ENCODE measurements at places on chromosomes 16 and 17. TPM values are rescaled to one million over a fixed set of nuclear protein-coding genes. Genes with fewer than 3 reads are reported as not detected.

CNTNAP4 gene
- polyA plus RNA-seq = 0.70 TPM

GPR142 gene
- polyA plus RNA-seq = not detected

KRT32 gene
- polyA plus RNA-seq = 0.03 TPM

PRSS8 gene
- 31.2 TPM for polyA plus RNA-seq

DNA sequence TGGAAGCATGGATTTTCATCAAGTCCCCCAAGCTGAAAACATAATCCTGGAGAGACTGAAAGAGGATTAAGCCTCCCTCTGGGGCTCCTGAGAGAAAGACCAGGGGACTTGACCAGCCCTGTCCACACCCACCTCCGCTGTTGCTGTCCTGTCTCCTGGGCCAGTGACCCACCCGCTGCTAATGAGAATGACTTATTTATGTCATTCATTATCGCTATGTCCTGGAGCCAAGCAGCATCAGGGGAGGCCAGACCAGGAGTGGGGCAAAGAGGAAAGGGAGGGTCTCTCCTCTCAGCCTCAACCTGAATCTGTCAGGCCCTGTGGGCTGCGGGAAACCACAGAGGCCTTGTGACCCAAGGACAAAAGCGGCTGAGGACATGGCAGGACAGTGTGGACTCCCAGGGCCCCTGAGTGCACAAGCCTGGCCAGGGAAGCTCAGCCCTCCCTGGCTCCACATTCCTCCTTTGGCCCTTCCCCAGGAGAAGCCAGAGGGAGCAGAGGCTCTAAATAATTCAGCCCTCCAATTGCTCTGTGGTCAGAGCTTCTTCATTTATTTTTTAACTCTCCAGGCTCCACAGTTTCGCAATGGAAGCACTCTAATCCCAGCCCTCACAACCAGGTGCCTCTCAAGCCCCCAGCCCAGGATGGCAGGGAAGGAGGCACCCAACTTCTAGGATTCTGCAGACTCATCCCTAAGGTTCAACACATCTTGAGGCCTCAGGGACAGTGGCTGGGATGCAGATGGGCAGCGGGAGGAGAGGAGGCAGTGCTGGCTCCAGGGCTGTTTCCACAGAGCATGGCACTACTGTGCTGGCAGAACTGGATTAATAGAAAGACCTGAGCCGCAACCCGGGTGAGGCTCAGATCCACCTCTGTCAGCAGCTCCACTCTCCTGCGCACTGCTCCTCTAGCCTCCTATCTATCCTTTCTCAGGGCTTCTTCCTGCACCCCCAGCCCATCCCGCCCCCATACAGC lies 19.1 kb downstream of the CUEDC1 start:
- H3K4me1 ChIP-seq = peaks cover 27% of the 10 kb centered on the region
- DNase-seq = no peak
- no peaks in the 10 kb centered on the region for H3K36me3 ChIP-seq

- H3K27me3 ChIP-seq = no peaks in the 10 kb centered on the region
- no peak overlapping the region for H3K27ac ChIP-seq
- H3K36me3 ChIP-seq = no peaks in the 10 kb centered on the region
- no peak overlapping the region for H3K4me3 ChIP-seq
Measured at GRCh38 chr16:21239646-21240045, 6.1 kb downstream of the ANKS4B start.

GRCh38 chr16:720990-721764 lies at the start of gene ANTKMT:
TSS of gene ANTKMT (plus strand) at chr16:721146. CDS start at chr16:721275, 129 bp downstream.
- H3K4me3 ChIP-seq = peak within 1 kb of the TSS; percentile 83
- no peaks in the 10 kb centered on the region for H3K27me3 ChIP-seq
- H3K4me1 ChIP-seq = peaks cover 15% of the 10 kb centered on the region
- H3K36me3 ChIP-seq = peaks cover 1% of the 10 kb centered on the region

DNA sequence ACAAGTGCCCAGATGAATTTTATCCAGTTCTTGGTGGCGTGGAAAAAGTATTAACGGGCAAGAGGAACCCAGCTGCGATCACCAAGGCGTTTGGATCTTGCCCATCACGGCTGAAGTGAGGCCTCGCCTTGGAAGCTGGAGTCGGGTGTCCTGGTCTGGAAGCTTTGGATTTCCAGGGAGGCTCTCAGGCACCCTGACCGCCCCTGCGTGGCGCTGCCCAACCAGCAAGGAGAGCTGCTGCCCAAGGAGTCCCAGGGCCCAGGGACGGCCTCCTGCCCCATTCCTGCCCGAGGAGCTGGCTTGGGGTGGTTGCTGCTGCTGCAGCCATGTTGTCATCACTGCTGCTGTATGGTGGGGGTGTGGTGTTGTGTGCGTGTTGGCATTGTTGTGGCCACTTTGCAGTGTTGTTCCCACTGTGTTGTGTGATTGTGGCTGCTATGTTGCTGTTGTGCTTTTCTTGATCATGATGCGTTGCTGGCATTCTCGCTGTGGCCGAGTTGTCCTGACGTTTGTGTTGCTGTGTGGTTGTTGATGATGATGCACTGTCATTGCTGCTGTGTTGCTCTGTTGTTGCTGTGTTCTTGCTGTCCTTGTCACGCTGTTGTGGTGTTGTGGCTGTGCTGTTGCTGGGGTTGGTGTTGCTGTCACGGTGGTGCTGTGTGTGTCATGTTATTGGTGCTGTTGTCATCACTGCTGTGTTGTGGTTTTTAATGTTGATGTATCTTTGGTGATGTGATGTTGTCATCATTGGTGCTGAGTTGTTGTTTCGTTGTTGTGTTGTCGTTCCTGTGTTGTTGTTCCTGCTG lies 318.8 kb downstream of the C16orf95 start:
- no peaks in the 10 kb centered on the region for H3K36me3 ChIP-seq
- H3K4me1 ChIP-seq = no peaks in the 10 kb centered on the region
- no peak overlapping the region for H3K4me3 ChIP-seq
- DNase-seq = no peak
- H3K27ac ChIP-seq = no peak overlapping the region

DNA sequence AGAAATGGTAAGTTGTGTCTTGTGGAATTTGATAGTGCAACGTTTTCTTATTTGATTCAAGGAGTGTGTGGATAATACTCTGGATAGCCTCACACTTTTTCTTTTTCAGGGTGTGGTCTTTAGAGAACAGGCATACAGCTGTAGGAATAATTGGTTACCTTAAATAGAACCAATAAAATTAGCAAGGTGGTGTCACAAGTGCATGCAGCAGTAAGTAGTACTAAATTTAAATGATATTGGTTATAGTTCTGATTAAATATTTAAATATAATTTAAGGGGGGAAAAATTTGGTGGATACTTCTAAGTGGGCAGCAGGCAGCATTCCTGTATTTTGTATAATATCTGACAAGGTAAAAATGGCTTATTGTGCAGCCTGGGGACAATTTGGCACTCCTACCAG lies 3.7 kb downstream of the HAPSTR1 start:
- H3K4me3 ChIP-seq = peak overlapping the region; percentile 78
- H3K27ac ChIP-seq = no peak overlapping the region
- H3K27me3 ChIP-seq = no peaks in the 10 kb centered on the region
- H3K4me1 ChIP-seq = peaks cover 63% of the 10 kb centered on the region
- peaks cover 17% of the 10 kb centered on the region for H3K36me3 ChIP-seq
- no peak for DNase-seq

GRCh38 chr16:28987170-28987853 lies 2.5 kb downstream of the LAT start:
- peaks cover 11% of the 10 kb centered on the region for H3K36me3 ChIP-seq
- no peaks in the 10 kb centered on the region for H3K27me3 ChIP-seq
- no peak overlapping the region for H3K4me3 ChIP-seq
- DNase-seq = no peak
- H3K27ac ChIP-seq = no peak overlapping the region

- peak overlapping the region; percentile 38 for H3K4me3 ChIP-seq
- DNase-seq = no peak
- peaks cover 20% of the 10 kb centered on the region for H3K4me1 ChIP-seq
- H3K27me3 ChIP-seq = no peaks in the 10 kb centered on the region
- H3K27ac ChIP-seq = peak overlapping the region; percentile 65
- H3K36me3 ChIP-seq = no peaks in the 10 kb centered on the region
Measured at GRCh38 chr17:2485970-2486369, 25.7 kb downstream of the METTL16 start.

- no peaks in the 10 kb centered on the region for H3K27me3 ChIP-seq
- H3K27ac ChIP-seq = no peak overlapping the region
- H3K4me1 ChIP-seq = peaks cover 12% of the 10 kb centered on the region
- DNase-seq = no peak
- peaks cover 11% of the 10 kb centered on the region for H3K36me3 ChIP-seq
Measured at GRCh38 chr17:2150806-2151205, 95.9 kb downstream of the HIC1 start.

DNA sequence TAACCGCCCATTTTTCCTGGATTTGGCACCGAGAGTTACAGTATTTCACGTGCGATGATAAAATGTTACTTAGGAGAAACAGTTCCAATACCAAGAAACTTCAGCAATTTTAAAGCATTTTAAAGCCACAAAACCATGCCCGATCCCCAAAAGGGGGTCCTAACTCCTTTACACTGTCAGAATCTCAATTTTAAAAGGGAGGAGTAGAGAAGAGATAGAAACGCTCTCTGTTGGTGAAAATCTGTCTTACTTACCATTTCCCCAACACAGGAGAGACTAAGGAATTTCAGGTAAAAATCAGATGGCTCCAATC lies 526 bp upstream of the RNASEK start:
- H3K27ac ChIP-seq = peak overlapping the region; percentile 100
- peaks cover 11% of the 10 kb centered on the region for H3K36me3 ChIP-seq

- no peaks in the 10 kb centered on the region for H3K4me1 ChIP-seq
- no peaks in the 10 kb centered on the region for H3K36me3 ChIP-seq
- no peak for DNase-seq
- no peak overlapping the region for H3K4me3 ChIP-seq
- peaks cover 33% of the 10 kb centered on the region for H3K27me3 ChIP-seq
Measured at GRCh38 chr17:81132197-81132540, 33.1 kb upstream of the PVALEF start.

DNA sequence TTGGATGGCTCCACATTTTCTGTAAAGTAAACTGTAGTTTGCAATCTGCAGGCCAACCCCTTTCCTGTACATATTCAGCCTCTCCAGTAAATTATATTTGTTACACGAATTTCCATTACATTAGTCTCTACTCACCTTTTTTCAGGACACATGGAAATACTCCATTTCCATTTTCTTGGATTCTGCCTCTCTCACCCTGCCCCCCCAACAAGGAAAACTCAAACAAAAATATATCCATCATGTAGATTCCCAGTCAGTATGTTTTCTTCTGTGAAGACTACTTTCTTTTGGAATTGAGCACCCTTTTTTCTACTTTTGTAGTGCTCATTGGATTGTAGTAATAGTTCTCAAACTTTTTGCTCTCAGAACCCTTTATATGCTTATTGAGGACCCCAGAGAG lies 2.9 kb downstream of the PPM1D start:
- H3K27ac ChIP-seq = no peak overlapping the region
- no peak for DNase-seq
- peaks cover 21% of the 10 kb centered on the region for H3K4me1 ChIP-seq
- H3K4me3 ChIP-seq = no peak overlapping the region
- H3K36me3 ChIP-seq = no peaks in the 10 kb centered on the region

- no peak overlapping the region for H3K4me3 ChIP-seq
- no peak for DNase-seq
- H3K36me3 ChIP-seq = no peaks in the 10 kb centered on the region
- no peaks in the 10 kb centered on the region for H3K4me1 ChIP-seq
- no peak overlapping the region for H3K27ac ChIP-seq
Measured at GRCh38 chr17:30251931-30252330, 16.4 kb upstream of the SLC6A4 start.

- no peak for DNase-seq
- H3K27ac ChIP-seq = no peak overlapping the region
- peaks cover 15% of the 10 kb centered on the region for H3K4me1 ChIP-seq
- no peak overlapping the region for H3K4me3 ChIP-seq
- no peaks in the 10 kb centered on the region for H3K27me3 ChIP-seq
Measured at GRCh38 chr16:2031081-2031577, 4.4 kb downstream of the NHERF2 start.

DNA sequence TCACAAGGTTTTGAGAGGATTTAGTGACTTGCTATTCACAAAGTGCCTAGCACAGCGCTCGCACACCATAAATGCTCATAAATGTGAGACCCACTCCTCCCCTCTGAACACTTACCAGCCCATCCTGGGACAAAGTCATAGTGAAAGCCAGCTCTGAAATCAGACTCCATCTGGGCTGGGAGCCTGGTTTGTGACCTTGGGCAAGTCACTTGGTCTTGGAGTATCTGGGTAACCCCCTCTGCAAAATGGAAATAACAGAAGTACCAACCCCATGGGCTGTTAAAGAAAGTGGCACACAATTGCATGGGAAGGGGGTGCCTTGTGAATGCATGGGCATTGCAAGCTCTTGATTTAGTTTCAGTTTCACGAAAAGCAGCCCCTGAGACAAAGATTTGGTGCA lies 104.7 kb upstream of the CDH5 start:
- H3K27me3 ChIP-seq = no peaks in the 10 kb centered on the region
- no peaks in the 10 kb centered on the region for H3K36me3 ChIP-seq
- no peaks in the 10 kb centered on the region for H3K4me1 ChIP-seq
- H3K4me3 ChIP-seq = no peak overlapping the region
- no peak overlapping the region for H3K27ac ChIP-seq
- DNase-seq = no peak
